ENCODE measurements at places on chromosomes 12 and 14. TPM values are rescaled to one million over a fixed set of nuclear protein-coding genes. Genes with fewer than 3 reads are reported as not detected.

- H3K4me3 ChIP-seq = no peak overlapping the region
- DNase-seq = peak; percentile 71
- no peaks in the 10 kb centered on the region for H3K36me3 ChIP-seq
- H3K27me3 ChIP-seq = peaks cover 5% of the 10 kb centered on the region
Measured at GRCh38 chr12:45130881-45131281, 80.0 kb upstream of the DBX2 start.

DNA sequence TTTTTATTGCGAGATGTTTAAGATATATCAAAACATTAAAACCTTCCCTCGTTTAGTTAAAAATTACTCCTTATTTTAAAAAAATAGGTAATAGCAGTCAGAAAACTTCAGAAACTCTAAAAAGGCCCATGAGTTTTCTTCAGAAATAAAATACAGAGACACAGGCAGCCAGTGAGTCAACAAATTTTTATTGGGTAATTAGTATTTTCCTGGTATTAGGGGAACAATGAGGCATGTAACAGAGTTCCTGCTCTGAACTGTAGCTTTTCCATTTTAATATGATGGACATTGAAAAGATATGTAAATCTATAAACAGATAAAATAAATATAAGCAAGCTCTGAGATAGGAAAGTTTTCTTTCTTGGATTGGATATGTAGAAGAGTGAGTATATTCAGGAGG is 399 bp upstream of the ZNF705A start:
- no peaks in the 10 kb centered on the region for H3K27me3 ChIP-seq
- H3K27ac ChIP-seq = peak overlapping the region; percentile 90
- H3K4me1 ChIP-seq = peaks cover 23% of the 10 kb centered on the region
- H3K36me3 ChIP-seq = no peaks in the 10 kb centered on the region

- H3K4me1 ChIP-seq = peaks cover 9% of the 10 kb centered on the region
- H3K36me3 ChIP-seq = no peaks in the 10 kb centered on the region
- H3K4me3 ChIP-seq = no peak overlapping the region
- DNase-seq = no peak
- H3K27me3 ChIP-seq = no peaks in the 10 kb centered on the region
Measured at GRCh38 chr12:118065380-118065779, 4.4 kb upstream of the WSB2 start.

DNA sequence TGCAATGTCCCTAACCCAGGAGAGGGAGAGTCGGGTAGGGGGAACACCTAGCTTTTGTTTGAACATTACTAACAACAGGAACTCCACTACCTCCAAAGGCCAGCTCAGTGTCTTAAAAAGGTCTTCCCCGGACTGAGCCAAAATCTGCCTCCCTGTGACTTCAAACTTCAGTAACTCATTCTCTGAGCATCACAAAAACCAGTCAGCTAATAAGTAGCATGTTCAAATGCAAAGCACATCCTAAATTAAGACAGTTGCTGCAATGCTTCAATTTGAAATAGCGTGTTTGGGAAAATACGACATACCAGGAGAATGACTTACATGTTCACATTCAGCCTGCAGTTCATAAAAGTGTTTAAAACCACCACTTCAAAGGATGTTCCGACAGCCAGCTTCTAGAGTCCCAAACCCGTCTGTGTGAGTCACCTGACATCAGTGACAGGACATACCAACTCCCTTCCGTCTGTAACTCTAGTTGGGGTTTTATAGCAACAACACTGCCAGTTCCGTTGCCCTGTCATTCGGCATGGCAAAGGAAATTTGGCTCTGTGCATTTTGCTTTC is 13.0 kb downstream of the ZFP36L1 start:
- peak overlapping the region; percentile 51 for H3K27ac ChIP-seq
- no peaks in the 10 kb centered on the region for H3K27me3 ChIP-seq
- no peak overlapping the region for H3K4me3 ChIP-seq
- peak; percentile 55 for DNase-seq

GRCh38 chr12:124677552-124678356 is 110.3 kb upstream of the NCOR2 start:
- no peaks in the 10 kb centered on the region for H3K36me3 ChIP-seq
- H3K27me3 ChIP-seq = no peaks in the 10 kb centered on the region

GRCh38 chr14:54052696-54053385 is 96.2 kb upstream of the BMP4 start:
- peaks cover 2% of the 10 kb centered on the region for H3K4me1 ChIP-seq
- no peak for DNase-seq
- H3K27ac ChIP-seq = no peak overlapping the region
- H3K36me3 ChIP-seq = no peaks in the 10 kb centered on the region
- H3K4me3 ChIP-seq = no peak overlapping the region

DNA sequence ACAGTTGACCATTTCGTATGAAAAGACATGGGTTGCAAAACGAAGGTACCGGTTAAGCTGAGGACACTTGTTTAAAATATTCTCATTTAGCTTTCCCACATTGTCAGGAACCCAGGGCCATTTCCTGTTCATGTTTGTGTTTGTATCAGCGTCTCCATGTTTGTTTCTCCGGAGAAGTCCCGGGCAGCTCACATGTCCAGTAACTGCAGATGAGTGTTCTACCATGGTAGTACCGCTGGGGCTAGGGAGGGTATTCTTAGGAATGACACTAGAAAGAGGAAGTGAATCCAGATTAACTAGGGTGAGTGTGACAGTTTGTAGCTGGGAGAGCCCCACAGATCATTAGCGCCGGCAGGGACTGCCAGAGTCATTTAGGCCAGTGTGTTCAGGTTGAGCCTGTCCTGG is 50.0 kb upstream of the EVL start:
- no peaks in the 10 kb centered on the region for H3K4me1 ChIP-seq
- H3K4me3 ChIP-seq = no peak overlapping the region
- DNase-seq = peak; percentile 52
- no peak overlapping the region for H3K27ac ChIP-seq

- no peak overlapping the region for H3K27ac ChIP-seq
- H3K36me3 ChIP-seq = peaks cover 4% of the 10 kb centered on the region
- no peaks in the 10 kb centered on the region for H3K27me3 ChIP-seq
- DNase-seq = no peak
Measured at GRCh38 chr14:103775506-103775905, 59.9 kb downstream of the ZFYVE21 start.

GRCh38 chr12:6891646-6892001 is 13.0 kb upstream of the LRRC23 start:
- no peaks in the 10 kb centered on the region for H3K36me3 ChIP-seq
- H3K4me3 ChIP-seq = peak overlapping the region; percentile 67
- H3K4me1 ChIP-seq = peaks cover 10% of the 10 kb centered on the region
- peak overlapping the region; percentile 72 for H3K27ac ChIP-seq

- no peak for DNase-seq
- no peaks in the 10 kb centered on the region for H3K27me3 ChIP-seq
- no peak overlapping the region for H3K4me3 ChIP-seq
- H3K4me1 ChIP-seq = no peaks in the 10 kb centered on the region
- no peaks in the 10 kb centered on the region for H3K36me3 ChIP-seq
- H3K27ac ChIP-seq = no peak overlapping the region
Measured at GRCh38 chr12:96677363-96677762, 188.0 kb downstream of the CFAP54 start.

DNA sequence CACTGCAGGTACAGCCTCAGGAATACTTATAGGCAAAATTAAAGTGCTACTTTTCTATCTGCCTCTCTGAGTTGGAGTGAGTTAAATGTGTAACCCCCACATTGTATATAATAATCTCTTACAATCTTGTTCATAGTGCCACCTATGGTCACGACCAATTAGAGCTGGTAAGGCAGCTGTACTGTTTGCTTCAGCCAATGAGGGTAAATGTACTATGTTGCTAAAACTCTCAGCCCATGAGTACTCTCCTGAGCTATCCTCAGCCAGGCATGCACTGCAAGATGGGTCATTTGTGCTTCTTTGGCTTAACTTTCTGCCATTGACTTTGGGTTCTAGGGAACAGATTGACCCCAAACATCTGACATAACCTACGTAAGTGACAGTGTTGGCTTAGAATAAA is 15.0 kb upstream of the MDM2 start:
- H3K36me3 ChIP-seq = no peaks in the 10 kb centered on the region
- H3K4me1 ChIP-seq = peaks cover 6% of the 10 kb centered on the region
- DNase-seq = peak; percentile 88
- no peaks in the 10 kb centered on the region for H3K27me3 ChIP-seq

GRCh38 chr14:71734885-71735284 is 197.3 kb upstream of the RGS6 start:
- H3K4me1 ChIP-seq = peaks cover 6% of the 10 kb centered on the region
- no peak for DNase-seq
- no peaks in the 10 kb centered on the region for H3K27me3 ChIP-seq

DNA sequence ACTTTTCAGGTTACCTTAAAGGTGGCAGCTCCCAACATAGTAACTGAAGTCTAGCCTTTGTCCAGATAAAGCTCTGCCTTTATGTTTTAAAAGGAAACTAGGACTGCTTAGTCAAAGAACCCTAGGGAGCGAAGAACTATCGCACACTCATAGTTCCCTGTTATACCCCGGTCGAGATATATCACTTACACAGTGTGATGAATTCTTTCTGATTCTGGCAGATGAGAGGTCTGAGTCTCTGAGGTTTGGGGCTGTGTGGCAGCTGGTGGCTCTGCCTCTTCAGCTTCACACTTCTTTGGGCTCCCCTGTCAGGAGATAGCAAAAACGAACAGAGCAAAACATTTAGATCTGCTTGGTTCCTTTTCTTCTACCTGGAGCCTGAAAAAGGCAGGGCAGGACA is 17.0 kb downstream of the ACIN1 start:
- no peak for DNase-seq
- peaks cover 35% of the 10 kb centered on the region for H3K36me3 ChIP-seq
- no peak overlapping the region for H3K4me3 ChIP-seq
- peaks cover 24% of the 10 kb centered on the region for H3K4me1 ChIP-seq

DNA sequence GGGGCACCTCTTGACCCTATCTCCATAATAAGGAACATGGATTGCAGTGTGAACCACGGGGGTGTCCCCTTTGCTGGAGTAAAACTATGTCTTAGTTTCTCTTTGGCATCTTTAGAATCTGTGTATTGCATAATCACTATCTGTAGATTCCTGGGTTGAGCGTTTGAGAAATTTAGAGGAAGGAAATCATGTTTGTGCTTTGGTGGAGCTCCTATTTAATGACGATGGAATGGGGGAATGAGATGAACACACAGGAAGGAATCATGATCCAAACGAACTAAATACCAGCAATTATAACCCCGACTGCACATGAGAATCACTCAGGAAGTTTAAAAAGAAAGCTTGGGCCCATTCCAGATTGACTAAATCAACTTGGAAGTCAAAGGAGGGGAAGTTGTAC is 1.3 kb upstream of the MYG1 start:
- no peak overlapping the region for H3K27ac ChIP-seq
- no peak overlapping the region for H3K4me3 ChIP-seq
- peaks cover 35% of the 10 kb centered on the region for H3K4me1 ChIP-seq
- H3K36me3 ChIP-seq = peaks cover 9% of the 10 kb centered on the region
- peak; percentile 42 for DNase-seq
- no peaks in the 10 kb centered on the region for H3K27me3 ChIP-seq

GRCh38 chr12:5648692-5649359 is 216.9 kb downstream of the NTF3 start:
- no peak overlapping the region for H3K27ac ChIP-seq
- H3K36me3 ChIP-seq = peaks cover 3% of the 10 kb centered on the region
- no peak overlapping the region for H3K4me3 ChIP-seq
- no peaks in the 10 kb centered on the region for H3K27me3 ChIP-seq
- DNase-seq = no peak

GRCh38 chr12:113095405-113095804 is 38.9 kb downstream of the DTX1 start:
- H3K4me3 ChIP-seq = no peak overlapping the region
- H3K27ac ChIP-seq = no peak overlapping the region
- peaks cover 7% of the 10 kb centered on the region for H3K27me3 ChIP-seq
- no peaks in the 10 kb centered on the region for H3K4me1 ChIP-seq
- no peaks in the 10 kb centered on the region for H3K36me3 ChIP-seq

DNA sequence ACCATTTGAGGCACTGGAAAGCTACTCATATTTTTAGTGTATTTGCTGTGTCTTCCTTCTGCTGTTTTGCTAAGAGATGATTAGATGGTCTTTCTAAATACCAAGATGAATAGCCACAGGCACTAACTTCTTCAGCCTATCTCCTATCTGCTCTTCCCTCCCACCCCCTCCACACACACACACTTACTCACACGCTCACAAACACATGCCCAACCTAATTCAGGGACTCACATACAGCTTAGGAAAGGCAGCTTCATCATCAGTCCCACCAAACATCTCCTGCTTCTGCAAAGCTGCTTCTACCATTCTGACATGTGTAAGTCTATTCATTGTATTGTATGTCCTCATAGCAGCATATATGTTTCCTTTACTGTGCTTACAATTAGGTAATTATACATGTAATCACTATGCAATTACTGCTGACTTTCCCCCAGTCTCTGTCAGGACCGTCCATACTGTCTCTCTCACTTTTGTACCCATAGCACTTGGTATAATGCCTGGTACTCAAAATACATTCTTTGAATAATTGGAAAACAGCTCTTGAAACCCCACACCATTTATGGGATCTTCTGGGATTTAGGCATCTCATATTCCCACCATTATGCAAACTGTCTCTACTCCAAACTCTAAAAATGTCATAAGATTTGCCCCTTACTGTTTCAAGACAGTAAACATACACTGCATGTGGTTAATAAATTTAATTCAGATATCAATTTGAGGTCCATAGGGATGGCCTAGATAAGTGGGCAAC is 83.3 kb upstream of the HIF1A start:
- no peak overlapping the region for H3K4me3 ChIP-seq
- DNase-seq = no peak
- H3K4me1 ChIP-seq = peaks cover 41% of the 10 kb centered on the region
- H3K27me3 ChIP-seq = no peaks in the 10 kb centered on the region
- H3K36me3 ChIP-seq = no peaks in the 10 kb centered on the region
- H3K27ac ChIP-seq = no peak overlapping the region

GRCh38 chr14:32028599-32028998 is 48.5 kb upstream of the ARHGAP5 start:
- DNase-seq = no peak
- no peak overlapping the region for H3K27ac ChIP-seq
- H3K27me3 ChIP-seq = no peaks in the 10 kb centered on the region
- H3K36me3 ChIP-seq = no peaks in the 10 kb centered on the region
- H3K4me3 ChIP-seq = no peak overlapping the region
- H3K4me1 ChIP-seq = no peaks in the 10 kb centered on the region

- no peaks in the 10 kb centered on the region for H3K36me3 ChIP-seq
- DNase-seq = no peak
- H3K4me1 ChIP-seq = no peaks in the 10 kb centered on the region
- H3K27me3 ChIP-seq = no peaks in the 10 kb centered on the region
- no peak overlapping the region for H3K27ac ChIP-seq
- no peak overlapping the region for H3K4me3 ChIP-seq
Measured at GRCh38 chr14:99118046-99118721, 153.8 kb downstream of the BCL11B start.

NGB gene
- total RNA-seq = not detected

ARHGEF25 gene
- 7.4 TPM for total RNA-seq

HOXC11 gene
- not detected for total RNA-seq

IFT43 gene
- 26.2 TPM for total RNA-seq

GPR132 gene
- not detected for total RNA-seq

B4GALNT3 gene
- not detected for total RNA-seq

GTF2H3 gene
- total RNA-seq = 28.7 TPM

PPP4R3A gene
- total RNA-seq = 77.0 TPM

MUCL1 gene
- not detected for total RNA-seq

KRT3 gene
- total RNA-seq = not detected
